Vein endothelial cell (primary cell): ENCODE measurements at places on chromosomes 16 and 17. TPM values are rescaled to one million over a fixed set of nuclear protein-coding genes. Genes with fewer than 3 reads are reported as not detected.

KRTAP4-3 gene
- not detected in 2 replicates for total RNA-seq

MFAP4 gene
- total RNA-seq = 0.33 TPM in 1 of 2 replicates, not detected in the other

TNFRSF13B gene
- not detected in 2 replicates for total RNA-seq

TBC1D3H gene
- total RNA-seq = not detected in 2 replicates

IL17C gene
- 0.10 and 0.33 TPM in 2 replicates for total RNA-seq

PGAP3 gene
- total RNA-seq = 3.6 and 4.9 TPM in 2 replicates

DGKE gene
- total RNA-seq = 11.1 and 17.5 TPM in 2 replicates

VASN gene
- 0.33 and 0.86 TPM in 2 replicates for total RNA-seq

NUBP1 gene
- total RNA-seq = 20.8 and 21.2 TPM in 2 replicates

ACADVL gene
- 200 and 286 TPM in 2 replicates for total RNA-seq

CRYBA1 gene
- total RNA-seq = not detected in 2 replicates

EDC4 gene
- total RNA-seq = 81.1 and 84.6 TPM in 2 replicates

ARL17A gene
- total RNA-seq = 2.6 and 4.4 TPM in 2 replicates

TP53I13 gene
- total RNA-seq = 31.6 and 47.0 TPM in 2 replicates

CDH13 gene
- total RNA-seq = 167 and 235 TPM in 2 replicates

JPH3 gene
- 0.48 and 0.65 TPM in 2 replicates for total RNA-seq

CYGB gene
- 0.38 and 0.65 TPM in 2 replicates for total RNA-seq

ATP2A1 gene
- total RNA-seq = 0.19 and 1.6 TPM in 2 replicates

SLC9A5 gene
- total RNA-seq = 0.86 and 1.6 TPM in 2 replicates

HOXB8 gene
- 1.4 and 4.2 TPM in 2 replicates for total RNA-seq

NPIPA2 gene
- 0.29 TPM in 1 of 2 replicates, not detected in the other for total RNA-seq

DNAH17 gene
- total RNA-seq = 0.10 TPM in 1 of 2 replicates, not detected in the other
